ENCODE measurements at places on chromosomes 6 and 20.

DNA sequence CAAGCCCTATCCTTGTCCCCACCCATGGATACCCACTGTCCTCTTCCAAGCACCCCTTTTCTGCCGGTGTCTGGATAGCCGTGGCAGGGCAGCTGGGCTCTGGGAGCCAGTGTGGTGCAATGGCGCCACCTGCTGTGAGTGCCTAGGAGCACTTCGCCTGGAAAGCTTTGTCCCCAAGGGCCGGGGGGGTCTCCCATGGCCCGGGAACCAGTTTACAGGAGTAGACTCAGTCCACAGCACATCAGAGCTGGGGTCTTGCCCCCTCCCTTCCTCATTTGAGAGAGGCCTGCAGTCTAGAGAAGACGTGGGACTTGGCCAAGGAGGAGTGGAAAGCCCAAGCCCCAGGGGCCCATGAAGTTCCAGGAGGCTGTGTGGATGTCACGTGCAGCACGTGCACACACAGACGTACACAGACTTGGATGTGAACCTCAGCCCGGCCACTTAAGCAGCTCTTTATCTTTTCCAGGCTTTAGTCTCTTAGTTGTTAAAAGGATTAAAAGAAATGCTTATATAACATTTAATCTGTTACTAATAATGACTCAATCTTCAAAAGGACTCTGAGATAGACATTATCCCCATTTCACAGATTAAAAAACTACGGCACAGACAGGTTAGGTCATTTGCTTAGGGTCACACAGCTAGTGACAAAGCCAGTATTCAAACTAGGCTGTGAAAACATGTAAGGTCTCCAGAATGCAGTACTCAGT, 40.9 kb upstream of the CDH22 start:
- no peak for DNase-seq

- DNase-seq, result no peak
Observed at GRCh38 chr20:5806457-5807263, 56.5 kb downstream of the SHLD1 start.

DNA sequence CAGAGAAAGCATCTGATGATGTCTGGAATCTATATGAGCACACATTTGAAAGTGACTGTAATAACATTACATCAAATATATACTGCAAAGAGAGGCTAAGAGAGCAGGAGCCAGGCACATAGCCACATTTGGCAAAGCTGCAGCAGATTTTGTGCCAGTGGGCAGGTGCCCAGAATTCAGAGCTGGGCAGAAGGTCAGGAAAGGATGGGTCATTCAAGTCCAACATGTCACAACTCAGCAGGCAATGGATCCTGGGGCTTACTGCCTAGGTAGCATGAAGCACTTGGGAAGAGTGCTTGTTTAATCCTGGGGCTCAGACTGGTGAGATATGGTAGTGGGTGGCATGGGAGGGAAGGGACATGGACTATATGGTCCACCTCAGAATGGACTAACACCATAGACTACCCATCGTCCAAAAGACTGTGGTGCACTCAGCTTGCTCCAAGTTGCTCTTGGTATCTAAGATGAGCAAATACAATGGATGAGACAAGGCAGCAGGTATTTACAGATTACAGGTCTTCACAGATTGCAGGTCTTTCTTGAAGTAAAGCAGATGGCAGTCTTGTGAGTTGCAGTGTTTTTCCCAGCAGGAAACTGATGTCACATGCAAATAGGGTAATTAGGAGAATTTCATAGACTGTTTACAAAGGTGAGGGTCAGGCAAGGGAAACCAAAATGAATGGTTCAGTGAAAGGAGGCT, 31.2 kb upstream of the SHLD1 start:
- no peak for DNase-seq

- DNase-seq, result no peak
Observed at GRCh38 chr6:35489995-35490791, 6.7 kb downstream of the TEAD3 start.

DNA sequence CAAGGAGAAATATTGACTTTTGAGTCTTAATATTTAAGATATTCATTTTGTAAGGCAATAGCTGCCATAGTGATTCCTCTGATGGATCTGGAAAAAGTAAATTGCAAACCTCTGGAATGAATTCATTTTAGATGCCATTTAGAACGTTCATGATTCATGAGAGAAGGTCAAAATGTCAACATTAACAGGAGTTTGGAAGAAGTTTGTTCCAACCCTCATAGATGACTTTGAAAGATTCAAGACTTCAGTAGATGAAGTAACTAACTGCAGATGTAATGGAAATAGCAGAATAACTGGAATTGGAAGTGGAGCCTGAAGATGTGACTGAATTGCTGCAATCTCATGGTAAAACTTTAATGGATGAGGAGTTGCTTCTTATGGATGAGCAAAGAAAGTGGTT, 100.9 kb upstream of the CCN2 start:
- DNase-seq, result no peak

GRCh38 chr6:169865346-169866139, 114.1 kb downstream of the ERMARD start:
- no peak for DNase-seq

- no peak for DNase-seq
Observed at GRCh38 chr6:7811441-7811840, 85.5 kb downstream of the BMP6 start.

DNA sequence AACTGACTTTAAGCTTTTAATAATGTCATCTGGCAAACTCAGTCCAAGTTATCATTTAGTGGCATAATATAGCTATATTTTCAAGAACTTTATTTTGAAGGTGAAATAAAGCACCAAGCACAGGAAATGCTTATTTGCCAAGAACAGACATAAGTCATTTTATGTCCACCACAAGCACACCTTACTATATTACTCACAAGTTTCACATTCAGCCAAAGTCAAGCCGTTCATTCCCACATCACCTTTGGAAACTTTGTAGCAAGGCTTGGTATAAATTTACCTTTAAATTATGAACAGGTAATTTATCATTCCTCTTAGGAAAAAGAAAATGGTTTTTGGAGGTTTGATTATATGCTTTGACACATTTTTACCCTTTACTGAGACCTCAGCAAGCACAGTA, 236.8 kb upstream of the FKBP1C start:
- DNase-seq, result no peak

DNA sequence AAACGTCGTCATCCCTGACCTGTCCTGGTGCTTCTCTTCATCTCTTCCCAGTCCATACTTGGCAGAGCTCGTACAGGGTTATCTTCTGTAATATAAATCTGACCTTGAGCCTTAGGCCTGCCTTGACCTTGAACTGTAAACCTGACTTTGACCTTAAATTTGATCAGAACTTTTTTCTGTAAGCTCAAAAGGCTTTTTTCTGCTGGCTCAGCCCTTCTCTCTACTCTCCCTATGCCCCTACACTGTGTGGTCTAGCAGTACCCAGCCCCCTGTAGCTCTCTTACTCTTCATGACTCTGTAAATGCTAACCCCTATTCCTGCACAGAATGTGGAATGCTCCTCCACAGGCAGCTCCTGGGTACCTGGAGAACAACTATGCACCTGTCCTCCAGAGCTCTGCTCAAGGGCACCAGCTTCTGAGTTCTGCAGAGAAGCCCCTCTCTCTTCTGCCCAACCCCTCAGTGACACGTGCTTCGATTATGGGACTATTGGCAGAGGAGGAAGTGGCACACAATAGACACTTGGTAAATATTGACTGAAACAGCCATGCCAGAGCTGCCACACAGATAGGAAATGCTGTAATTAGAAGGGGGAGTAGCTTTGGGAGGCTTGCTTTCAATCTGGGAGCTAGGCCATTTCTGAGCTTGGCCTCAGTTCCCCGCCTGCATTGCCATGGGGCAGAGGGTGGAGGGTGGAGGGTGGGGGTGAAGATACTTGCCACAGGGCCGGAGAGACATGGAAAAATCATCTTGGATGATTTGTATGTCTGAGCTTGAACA, 15.4 kb downstream of the SNPH start:
- no peak for DNase-seq

DNA sequence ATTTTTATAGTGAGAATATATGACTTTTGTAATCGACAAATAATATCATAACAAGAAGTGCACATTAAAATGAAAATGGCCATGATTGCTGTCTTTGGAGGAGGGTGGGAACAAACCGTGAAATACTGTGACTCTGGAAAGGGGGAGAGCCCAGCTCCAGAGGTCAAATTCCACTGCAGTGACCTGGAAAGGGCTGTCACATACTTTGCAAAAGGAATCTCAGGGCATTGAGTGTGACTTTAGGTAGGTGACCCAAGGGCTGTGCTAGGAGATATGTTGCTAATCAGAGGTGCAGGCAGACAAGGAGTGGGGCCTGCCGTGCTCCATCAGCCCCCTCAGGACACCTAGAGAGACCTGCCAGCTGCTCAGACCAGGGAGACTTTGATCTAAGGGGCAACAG, 28.1 kb upstream of the BMP7 start:
- no peak for DNase-seq

DNA sequence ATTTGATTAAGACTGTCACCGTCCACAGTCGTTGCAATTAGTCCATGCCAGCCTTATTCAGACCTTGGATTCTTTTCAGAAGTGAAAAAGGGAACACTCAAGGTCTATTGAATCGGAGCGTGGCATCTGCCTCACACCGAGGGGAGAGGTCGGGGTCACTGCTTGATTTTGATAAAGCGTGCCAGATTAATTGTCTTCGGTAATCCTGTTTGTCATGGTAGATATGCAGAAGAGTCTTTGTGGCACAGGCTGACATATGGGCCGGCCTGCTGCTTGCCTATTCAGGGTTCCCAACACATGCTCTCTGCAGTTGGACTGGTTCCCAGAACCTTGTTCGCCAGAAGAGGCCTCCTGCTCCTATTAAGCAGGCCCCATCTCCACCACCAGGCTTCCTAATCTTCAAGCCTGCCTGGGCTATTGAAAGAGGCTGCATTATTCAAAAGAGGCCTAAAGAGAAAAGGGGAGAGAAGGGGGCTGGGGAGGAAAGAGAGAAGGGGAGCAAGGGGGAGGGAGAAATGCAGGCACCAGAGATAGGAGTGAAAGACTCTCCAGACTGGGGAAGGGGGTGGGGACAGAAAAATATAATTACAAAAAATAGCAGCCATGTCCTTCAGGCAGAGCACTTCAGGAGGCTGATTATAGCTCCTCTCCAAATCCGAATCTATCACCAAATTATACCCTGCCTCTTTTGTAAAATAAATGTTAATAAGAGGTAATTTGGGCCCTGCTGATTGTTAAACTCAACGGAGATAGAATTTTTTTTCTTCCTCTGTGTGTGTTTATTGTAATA, 611.3 kb downstream of the HDGFL1 start:
- no peak for DNase-seq

DNA sequence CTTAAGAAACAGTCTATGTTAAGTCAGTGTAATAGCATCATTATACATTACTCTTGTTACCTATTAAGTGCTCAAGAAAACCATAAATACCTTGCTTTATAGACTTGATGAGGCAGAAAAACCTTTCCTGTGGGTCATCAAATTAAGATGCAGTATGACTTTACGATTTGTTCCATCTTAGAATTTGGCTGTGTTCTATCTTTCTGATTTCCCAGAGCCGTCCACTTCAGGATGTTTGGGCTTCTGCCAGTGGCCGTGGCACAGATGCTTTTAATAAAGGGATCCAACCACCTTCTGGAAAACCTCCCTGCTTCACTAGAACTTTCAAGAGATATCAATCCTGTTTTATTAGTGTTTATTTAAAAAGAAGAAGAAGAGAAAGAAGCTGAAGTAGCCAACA, 71.2 kb downstream of the PDE7B start:
- DNase-seq, result no peak

DNA sequence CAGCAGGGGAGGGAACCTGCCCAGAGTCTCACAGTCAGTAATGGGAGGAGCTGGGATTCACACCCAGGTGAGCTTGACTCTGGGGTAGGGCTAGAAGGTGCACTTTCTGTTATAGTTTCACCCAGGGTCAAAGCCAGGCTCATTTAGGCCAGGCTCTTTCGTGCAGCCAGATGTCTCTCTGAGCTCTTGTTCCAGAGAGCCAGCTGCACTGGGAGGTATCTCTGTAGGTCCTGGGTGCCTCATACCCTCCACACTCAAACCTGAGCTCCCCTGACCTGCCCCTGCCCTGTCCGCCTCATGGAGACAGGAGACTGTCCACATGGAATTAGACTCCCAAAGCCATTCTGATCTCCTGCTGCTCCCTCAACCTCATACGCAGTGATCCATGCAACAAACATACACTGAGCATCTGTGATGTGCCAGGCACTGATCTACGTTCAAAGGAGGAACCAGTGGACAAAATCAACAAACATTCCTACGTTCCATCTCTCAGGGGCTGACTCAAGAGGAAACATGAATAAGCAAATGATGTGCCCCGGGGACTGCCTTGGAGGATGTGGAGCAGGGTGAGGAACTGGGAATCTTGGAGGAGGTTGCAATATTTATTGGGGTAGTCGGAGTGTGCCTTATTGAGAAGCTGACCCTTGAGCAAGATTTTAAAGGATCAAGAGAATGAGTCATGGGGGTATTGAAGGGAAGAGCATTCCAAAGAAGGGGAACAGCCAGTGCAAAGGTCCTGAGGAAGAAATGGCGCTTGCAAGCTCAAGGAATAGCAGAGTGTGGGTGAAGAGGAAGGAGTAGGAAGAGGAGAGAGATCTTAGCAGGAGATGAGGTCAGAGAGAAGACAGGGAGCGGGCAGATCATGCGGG, 71.3 kb upstream of the TOX2 start:
- DNase-seq, result no peak

GRCh38 chr6:84222426-84222825, 5.0 kb downstream of the CEP162 start:
- DNase-seq, result no peak

DNA sequence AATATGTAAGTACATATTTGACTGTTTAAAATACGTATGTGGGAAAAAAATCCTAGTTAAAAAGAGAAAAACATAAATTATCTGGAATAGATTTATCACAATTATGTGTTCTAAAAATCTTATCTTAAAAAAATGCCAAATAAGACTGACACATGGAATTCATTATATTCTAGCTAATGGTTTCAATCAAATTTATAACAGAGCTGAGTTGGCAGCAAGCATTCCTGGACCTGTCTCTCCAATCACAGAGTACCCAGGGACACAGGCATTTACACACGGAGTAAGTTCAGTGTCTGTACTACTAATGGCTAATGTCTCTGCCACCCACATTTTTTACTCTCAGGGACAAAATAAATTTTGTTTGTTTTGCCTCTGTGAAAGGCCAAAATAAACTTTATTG, 122.3 kb downstream of the RPS12 start:
- DNase-seq, result no peak

GRCh38 chr20:35144694-35145093, 2.4 kb downstream of the EDEM2 start:
- DNase-seq, result no peak

- no peak for DNase-seq
Observed at GRCh38 chr6:46816626-46817025, 23.4 kb downstream of the MEP1A start.

GRCh38 chr20:54111460-54111859, 41.1 kb upstream of the BCAS1 start:
- DNase-seq, result no peak
